ENCODE measurements at places on chromosomes 1 and 21. TPM values are rescaled to one million over a fixed set of nuclear protein-coding genes. Genes with fewer than 3 reads are reported as not detected.

- H3K27me3 ChIP-seq: no peaks in the 10 kb centered on the region
- peaks cover 58% of the 10 kb centered on the region for H3K36me3 ChIP-seq
- H3K27ac ChIP-seq: no peak overlapping the region
- H3K4me3 ChIP-seq: no peak overlapping the region
- H3K4me1 ChIP-seq: peaks cover 24% of the 10 kb centered on the region
These were observed 6.7 kb upstream of the METTL25B start for GRCh38 chr1:156721535-156721934.

DNA sequence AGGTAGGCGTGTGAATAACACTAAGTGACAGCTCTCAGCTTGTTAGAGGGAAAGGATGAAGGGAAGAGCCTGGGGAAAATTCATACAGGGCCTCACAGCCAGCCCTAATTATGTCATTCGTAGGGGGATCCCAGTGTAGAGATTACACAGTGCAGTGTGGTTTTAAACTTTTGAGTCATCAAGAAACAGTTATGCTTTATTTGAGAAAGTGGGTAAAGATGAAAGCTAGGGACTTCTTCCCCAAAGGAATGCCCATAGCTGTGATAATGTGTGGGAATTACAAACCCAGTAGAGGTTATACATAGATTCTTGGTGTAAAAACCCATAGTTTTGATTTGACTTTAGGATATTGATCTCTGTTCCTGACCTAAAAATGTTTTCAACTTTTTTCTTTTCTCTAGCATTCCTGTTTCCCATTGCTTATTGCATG is 1.9 kb downstream of the TTF2 start:
- no peak overlapping the region for H3K27ac ChIP-seq
- no peak overlapping the region for H3K4me3 ChIP-seq
- peaks cover 14% of the 10 kb centered on the region for H3K36me3 ChIP-seq
- H3K4me1 ChIP-seq: peaks cover 5% of the 10 kb centered on the region
- no peak for DNase-seq

DNA sequence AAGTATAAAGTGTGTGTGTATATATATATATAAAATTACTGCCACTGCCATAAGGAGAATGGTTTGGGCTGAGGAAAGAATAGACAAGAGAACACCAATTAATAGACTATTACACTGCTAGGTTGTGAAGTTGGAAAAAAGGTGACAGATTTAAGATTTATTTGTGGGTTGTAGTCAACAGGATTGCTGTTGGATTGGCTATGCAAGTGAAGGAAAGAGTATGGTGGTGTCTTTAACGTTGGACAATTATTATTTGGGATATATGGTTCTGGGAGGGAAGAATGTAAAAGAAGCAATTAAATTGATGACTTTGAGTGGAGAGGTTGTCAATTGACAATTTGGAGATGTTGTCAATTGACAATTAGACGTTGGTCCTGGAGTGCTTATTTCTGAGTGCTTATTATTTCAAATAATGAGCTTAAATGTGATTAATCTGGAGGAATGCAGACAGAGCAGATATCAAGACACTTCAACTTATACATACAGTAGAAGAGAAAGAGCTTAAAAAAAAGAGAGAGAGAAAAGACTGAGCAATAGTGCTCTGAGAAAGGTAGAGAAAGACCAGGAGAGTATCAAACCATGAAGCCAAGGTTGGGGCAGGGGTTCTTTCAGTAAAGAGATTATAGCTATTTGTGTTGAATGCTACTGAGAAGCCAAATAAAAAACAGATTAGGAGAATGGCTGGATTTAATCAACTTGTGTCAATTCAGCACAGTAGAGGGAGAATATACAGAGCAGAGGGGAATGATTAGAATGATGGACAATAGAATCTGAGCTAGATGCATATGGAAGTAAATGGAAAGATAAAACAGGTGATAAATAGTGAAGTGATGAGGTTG is 9.7 kb downstream of the PTGS2 start:
- no peaks in the 10 kb centered on the region for H3K27me3 ChIP-seq
- H3K4me3 ChIP-seq: no peak overlapping the region
- H3K27ac ChIP-seq: no peak overlapping the region
- DNase-seq: no peak

Gene PTPRU
- total RNA-seq: 28.8 TPM

DNA sequence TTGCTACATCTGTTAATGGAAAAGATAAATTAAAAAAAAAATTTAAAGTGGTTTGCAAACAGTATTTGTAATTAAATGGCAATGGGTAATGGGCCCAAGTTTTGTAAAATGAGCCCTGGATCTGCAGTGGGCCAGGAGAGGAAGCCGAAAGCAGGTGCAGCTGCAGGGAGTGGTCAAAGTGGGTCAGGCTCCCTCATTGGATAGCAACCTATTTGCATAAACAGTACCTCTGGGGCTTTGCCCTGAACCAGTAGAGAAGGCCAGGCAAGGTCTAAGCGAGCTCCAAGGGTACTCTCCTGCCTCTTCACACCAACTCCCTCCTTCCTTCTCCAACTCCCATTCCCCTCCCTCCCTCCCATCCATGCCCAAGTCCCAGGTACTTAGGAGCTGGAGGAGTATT is 138.9 kb downstream of the HMGB4 start:
- no peak overlapping the region for H3K4me3 ChIP-seq
- no peaks in the 10 kb centered on the region for H3K4me1 ChIP-seq
- no peaks in the 10 kb centered on the region for H3K36me3 ChIP-seq
- no peak for DNase-seq
- no peaks in the 10 kb centered on the region for H3K27me3 ChIP-seq

DNA sequence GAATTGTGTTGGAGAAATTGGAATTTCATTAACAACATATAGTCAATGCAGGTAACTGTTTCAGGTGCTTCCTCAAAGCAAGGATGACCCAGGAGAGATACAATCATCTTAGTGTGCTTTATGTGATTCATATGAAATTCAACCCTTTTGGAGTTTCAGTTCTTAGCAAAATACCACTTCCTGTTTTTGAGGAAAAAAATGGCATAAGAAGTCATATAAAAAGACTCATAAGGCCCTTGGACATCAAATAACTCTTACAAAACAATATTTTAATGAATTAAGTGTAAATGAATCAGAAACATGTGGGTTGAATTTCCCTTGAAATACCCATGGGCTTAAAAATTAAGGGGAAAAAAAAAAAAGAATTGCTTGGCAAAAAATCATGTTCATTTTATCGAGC is 926.6 kb downstream of the LTN1 start:
- no peaks in the 10 kb centered on the region for H3K27me3 ChIP-seq
- H3K27ac ChIP-seq: no peak overlapping the region
- H3K4me3 ChIP-seq: no peak overlapping the region
- no peaks in the 10 kb centered on the region for H3K36me3 ChIP-seq

- H3K4me1 ChIP-seq: no peaks in the 10 kb centered on the region
These were observed 19.2 kb downstream of the WDTC1 start for GRCh38 chr1:27253596-27253995.

Measured in heart left ventricle (tissue), 16 donors.